ENCODE measurements at places on chromosomes 3 and 15.

- peak; percentile 9 for DNase-seq
These were observed 42.8 kb upstream of the RAF1 start for GRCh38 chr3:12706504-12707253.

GRCh38 chr3:50608278-50608677 is 3.3 kb downstream of the CISH start:
- DNase-seq, result no peak

- no peak for DNase-seq
These were observed 115.0 kb upstream of the VEPH1 start for GRCh38 chr3:157618075-157618760.

DNA sequence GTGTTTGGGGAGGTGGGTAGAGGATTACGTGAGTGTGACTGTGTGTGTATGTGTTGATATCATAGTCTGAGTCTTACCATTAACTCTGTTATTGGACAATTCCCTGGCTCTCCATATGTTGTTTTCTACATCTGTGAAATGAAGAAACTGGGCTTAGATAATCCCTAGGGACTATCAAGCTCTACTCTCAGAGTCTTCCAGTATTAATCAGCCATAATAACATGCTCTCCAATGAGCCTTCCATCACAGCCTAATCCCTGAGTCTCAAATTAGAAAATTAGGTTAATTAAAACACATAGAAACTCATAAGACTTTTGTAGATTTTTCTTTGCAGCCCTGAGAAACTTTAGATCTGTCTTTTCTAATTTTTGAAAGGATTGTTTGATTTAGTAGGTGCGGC is 404.2 kb upstream of the RARB start:
- no peak for DNase-seq

DNA sequence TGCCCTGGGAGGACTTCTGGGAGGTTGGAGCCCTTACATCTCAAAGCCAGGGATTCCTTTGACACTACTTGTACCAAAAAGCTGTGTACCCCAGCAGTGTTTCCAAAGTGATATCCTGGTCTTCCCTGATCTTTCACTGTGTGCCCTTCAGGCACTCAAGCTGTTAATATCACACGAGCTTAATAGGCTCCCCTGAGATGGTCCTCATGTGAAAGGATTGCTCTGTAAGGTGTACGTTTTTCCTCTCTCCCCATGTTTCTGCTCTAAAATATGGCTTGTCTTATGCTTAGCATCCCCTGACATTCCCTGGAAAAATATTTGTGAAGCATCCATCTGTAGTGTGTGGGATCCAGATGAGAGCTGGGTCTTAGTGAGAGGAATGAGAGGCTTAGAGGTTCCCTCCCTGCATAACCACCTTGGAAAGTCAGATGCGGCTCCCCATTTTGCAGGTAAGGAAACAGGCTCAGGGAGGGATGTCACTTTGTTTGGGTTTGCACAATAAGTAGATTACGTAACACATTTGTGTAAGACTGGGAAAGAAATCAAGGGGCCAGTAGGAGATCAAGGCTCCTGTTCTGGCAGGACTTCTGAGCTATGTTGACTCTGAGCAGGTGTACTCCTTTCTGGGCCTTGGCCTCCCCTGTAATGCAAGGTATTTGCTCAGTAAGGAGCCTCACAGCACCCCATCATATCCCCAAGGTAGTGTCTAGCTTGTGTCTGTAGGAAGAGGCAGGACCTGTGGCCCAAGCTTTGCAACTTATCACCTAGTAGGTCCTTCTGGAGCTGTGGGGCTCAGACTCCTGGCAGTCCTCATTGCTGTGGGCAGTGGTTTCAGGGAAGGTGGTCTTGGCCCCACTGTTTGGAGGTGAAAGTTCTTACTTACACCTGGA is 667 bp upstream of the ACOX2 start:
- no peak for DNase-seq

GRCh38 chr15:82856397-82857170 is 47.2 kb downstream of the WHAMM start:
- no peak for DNase-seq

GRCh38 chr3:54069961-54070360 is 52.4 kb upstream of the CACNA2D3 start:
- no peak for DNase-seq

DNA sequence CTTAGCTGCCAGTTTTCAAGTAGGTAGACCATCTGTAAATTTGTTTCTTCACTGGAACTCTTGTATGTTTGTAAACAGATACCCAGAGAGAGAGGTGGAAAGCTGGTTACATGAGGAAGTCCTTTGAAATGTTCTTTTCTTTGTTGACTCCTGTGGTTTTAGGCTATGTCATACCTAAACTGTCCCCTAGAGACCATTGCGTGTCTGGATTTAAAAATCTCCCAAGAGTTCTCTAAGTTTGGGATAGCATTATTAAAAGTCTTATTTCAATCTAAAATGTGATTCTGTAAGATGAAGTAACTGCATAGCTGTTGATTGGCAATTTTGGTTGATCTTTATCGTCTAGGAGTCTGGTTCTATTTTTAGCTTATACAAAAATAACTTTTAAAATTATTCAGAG is 127.2 kb downstream of the GHSR start:
- no peak for DNase-seq

GRCh38 chr3:4350789-4351163 is 47.6 kb downstream of the SETMAR start:
- DNase-seq, result no peak

GRCh38 chr15:33915571-33916407 is 52.5 kb upstream of the CHRM5 start:
- DNase-seq, result no peak

- no peak for DNase-seq
These were observed 31.2 kb downstream of the SLC22A14 start for GRCh38 chr3:38313263-38313662.

DNA sequence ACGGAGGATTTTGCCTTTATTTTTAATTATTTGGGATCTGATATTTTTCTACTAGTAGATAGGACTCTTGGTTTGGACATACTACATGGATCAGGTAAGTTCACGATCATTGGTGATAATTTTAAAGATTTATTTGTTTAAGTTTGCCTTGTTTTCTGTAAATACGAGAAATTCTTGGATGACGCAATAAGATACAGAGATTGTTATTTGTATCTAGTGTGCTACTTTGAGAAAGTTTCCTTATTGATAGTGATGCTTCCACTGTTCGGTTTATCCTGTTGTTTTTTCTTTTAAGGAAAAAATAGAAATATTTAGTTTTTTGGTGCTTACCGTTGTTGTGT is 577 bp downstream of the CHD2 start:
- DNase-seq, result no peak

- DNase-seq, result no peak
These were observed 23.6 kb downstream of the CRTC3 start for GRCh38 chr15:90553248-90553745.

- DNase-seq, result no peak
These were observed 67.9 kb upstream of the GUCA1C start for GRCh38 chr3:109021556-109021955.

DNA sequence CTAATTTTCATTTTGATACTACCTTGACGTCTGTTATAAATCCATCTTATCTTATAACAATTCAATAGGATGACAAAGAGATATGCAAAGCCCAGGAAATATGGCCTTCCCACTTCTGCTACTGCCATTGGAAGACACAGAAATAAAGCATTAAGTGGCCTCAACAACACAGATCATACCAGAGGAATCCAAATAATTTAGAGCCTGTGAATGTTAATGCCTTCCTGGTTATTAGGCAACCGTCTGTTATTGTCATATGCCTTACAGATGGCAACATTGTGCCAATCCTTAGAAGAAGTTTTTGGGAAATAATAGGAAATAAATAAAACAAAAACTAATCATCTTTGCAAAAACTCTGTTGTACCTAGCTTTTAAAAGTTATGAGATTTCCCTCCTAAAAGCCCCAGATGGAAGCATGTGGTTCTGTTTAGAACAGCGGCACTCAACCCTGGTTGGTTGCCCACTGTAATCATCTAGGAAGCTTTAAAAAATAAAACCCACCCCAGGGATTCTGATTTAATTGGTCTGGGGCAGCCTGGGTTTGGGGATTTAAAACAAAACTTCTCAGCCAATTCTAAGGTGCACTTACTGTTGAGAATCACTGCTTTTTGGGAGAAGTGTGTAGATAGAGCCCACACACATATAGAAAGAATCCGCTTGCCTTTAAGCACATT is 704.8 kb upstream of the CFAP20DC start:
- DNase-seq, result no peak

Measured in stimulated activated CD4-positive, alpha-beta T cell treated with anti-CD3 and anti-CD28 coated beads, TNF-alpha, amount 100 ng/mL, for 4 hours (primary cell).